ENCODE measurements at places on chromosomes 4 and X.

DNA sequence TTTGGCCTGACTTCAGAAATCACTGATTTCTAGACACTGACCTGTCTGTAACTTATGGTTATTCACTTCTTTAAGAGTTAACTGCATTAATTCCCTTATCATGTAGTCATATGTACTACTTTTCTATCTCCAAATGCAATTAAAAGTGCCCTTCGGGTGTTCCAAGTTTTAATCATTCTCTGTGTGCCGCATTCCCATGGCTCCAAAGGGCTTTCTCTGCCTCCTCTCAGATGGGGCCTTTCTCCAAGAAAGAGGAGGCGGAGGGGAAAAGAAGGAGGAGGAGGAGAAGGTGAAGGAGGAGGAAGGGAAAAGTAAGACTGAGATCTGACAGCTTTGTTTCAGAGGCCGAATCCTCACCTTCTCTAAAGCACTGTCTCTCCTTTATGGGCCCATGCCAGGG is 325.8 kb downstream of the LDB2 start:
- no peak for DNase-seq

GRCh38 chr4:24560868-24561368 is 23.4 kb downstream of the DHX15 start:
- DNase-seq, result peak; percentile 74

GRCh38 chr4:164482758-164483157 is 271.2 kb upstream of the SMIM31 start:
- DNase-seq, result no peak

- no peak for DNase-seq
These were observed 18.7 kb upstream of the ZNF630 start for GRCh38 chrX:48090123-48090522.

GRCh38 chrX:134324359-134324758 is 87.4 kb downstream of the CCDC160 start:
- DNase-seq, result no peak

DNA sequence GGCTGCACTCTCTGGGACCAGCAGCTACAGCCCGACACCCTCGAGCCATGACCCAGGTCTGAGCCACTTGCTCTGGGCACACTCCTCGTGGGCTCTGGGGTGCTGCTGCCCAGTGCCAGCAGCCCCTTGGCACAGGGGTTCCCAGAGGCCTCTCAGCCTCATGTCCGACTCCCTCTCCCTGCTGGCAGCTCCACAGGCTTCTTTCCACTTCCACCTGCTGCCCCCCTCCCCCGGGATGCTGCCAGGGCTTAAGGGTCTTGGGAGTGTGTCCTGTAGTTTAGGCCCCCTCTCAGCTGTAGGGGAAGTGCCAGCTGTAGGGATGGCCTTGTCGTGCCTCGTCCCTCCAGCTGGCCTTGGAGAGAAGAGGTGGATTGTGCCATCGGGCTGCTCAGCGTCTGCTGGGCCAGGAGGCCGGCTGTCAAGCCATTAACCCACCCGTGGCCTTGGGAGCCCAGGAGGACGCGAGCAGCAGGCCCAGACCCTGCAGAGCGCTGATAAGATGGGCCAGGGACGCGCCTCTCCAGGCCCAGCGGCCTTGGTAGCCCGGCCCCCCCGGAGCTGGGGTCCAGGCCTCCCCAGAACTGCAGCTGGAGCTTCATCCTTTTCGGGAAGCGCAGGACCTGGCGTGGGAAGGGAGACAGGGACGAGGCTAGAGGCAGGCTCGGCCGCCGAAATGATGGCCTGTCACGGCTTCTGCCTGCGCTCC is 1.0 kb upstream of the USP27X start:
- no peak for DNase-seq

DNA sequence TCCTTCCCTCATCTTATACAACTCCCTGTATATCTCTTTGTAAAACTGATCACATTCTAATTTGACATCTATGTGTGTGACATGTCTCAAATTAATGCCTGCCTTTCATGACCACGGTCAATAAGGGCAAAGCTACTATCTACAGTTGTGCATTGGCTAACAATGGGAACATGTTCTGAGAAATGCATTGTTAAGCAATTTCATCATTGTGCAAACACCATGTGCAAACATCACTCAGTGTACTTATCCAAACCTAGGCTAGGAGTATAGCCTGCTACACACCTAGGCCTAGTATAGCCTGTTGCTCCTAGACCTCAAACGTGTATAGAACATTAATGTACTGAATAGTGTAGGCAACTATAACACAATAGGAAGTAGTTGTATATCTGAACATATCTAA is 95.0 kb downstream of the BANK1 start:
- DNase-seq, result no peak

GRCh38 chr4:73212982-73213730 is 45.4 kb downstream of the ANKRD17 start:
- DNase-seq, result no peak

- no peak for DNase-seq
These were observed 104.1 kb downstream of the FSTL5 start for GRCh38 chr4:162059656-162060055.

GRCh38 chrX:123570011-123570590 is 162.8 kb downstream of the THOC2 start:
- no peak for DNase-seq

DNA sequence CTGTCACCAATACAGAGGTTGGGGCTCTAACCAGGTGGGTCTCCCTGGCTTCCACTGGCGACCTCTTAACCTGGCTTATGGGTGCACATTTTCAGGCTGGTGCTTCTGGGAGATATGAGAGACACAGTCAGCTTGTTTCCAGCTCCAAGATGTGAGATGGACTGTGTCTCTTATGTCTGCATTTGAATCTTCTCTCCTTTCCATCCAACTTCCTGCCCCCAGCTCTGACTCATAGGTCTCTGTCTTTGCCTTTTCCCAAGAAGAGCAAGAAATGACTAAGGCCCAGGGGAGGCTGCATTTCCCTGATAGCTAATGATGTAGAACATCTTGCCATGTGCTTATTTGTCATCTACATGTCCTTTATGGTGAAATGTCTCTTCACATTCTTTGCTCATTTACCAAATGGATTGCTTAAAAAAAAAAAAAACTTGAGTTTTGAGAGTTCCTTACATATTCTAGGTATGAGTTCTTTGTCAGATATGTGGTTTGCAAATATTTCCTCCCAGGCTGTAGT is 3.2 kb upstream of the UXT start:
- DNase-seq, result peak; percentile 91

DNA sequence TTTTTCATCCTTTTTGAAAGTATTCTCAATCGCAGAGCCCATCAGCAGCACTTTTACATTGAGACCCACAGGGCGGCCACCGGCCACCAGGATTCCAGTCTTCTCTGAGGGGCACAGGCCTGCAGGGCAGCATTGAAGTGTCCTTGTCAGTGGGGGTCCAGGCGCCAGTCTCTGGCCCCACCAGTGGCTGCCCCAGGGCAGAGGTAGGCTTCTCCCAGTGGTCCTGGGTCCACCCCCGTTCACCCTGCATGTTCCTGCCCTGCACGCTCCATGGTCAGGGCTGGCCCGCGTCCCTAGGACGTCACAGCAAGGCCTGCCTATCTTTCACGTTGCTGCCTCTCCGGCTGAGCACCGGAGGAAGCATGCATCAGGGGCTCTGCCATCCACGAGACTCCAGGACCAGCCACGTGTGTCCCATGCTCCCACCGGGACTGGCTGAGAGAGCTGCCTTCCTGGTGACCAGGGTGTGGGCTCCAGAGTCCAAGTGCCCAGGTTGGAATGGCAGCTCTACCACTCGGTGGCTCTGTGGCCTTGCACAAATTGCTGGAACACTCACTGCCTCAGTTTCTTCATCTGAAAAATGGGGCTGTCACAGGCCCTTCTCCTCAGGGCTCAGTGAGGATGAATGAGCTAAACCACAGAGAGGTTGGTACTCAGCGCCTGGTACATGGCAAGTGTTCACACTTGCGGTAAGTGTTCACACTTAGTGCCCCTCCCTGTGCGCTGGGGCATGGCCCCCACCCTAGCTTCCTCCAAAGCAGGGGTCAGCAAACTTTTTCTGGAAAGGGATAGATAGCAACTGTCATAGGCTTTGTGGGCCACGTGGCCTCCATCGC is 30.7 kb upstream of the JAKMIP1 start:
- no peak for DNase-seq

- no peak for DNase-seq
These were observed 18.0 kb downstream of the SHISA3 start for GRCh38 chr4:42415281-42415680.

GRCh38 chr4:86100539-86101215 is 259.2 kb downstream of the MAPK10 start:
- no peak for DNase-seq

DNA sequence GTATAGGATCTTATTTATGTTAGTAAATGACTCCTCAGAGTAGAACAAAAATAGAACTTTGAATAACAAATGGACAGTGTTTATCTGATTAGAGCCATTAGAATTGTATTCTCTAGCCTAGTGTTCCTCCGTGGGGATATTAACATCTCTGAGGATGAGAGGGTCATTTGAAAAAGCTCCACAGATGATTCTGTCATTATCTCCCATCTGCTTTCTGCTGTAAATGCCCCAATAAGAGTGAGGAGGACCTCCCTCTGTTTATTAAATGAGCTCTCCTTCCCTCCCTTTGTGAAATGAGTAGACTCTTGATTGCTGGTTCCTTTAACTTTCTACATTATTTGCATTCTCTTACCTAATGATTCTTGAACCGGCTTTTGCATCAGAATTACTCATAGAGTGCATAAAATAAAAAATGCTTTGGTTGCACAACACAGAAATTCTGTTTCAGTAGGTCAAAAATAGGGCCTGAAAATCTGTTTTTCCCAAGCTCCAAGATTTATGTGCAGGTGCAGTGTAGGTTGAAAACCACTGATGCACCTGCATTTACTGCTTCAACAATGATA is 18.0 kb downstream of the GC start:
- no peak for DNase-seq

DNA sequence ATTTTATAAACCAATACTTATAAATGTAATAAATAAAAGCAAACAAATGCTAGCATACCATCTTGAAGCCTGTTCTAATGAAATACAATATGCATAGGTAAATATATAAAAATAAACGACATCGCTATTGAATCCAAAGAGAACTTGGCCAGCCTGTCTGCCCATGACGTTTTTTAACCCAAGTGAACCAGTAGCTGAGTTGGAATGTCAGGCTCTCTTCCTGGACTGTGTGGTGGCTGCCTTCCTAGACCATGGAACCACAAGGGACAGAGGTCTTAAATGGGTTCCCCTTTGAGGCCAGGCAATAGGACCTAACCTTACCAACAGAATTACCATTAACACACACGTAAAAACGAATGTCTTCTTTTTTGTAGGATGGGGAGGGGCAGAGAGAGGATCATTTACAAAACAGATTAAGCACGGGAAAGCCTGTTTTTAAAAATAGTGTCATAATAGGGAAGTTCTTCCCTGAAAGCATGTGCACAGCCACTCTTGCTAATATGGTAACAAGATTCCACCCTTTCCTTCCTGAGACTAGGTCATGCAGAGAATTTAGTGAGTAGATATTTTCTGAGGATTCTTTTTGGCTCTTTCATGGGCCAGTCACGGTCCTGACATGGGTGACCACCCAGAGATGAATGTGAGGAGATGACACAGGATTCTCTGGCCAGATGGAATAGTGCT is 69.4 kb upstream of the ACSL1 start:
- no peak for DNase-seq

- peak; percentile 13 for DNase-seq
These were observed 67.3 kb upstream of the VBP1 start for GRCh38 chrX:155148724-155149537.

GRCh38 chrX:333611-334311 is 15.2 kb upstream of the GTPBP6 start:
- DNase-seq, result no peak

DNA sequence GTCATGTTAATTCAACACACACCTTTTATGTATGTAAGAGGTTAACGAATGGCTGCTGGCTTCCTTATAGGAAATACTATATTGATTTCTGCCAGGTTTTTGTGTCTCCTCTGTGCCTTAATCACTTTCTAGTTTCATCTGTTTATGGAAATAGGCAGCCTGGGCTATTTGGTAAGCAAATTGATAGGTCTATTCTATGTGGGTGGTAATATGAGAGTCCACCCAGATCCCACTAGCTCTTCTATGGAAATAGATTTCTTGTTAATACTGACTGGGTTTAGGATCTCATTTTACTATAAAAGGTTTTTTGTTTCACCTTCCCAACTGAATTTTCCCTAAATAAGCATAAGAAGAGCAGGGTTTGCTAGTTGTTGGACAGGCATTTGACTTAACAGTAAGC is 4.1 kb downstream of the BMX start:
- no peak for DNase-seq

DNA sequence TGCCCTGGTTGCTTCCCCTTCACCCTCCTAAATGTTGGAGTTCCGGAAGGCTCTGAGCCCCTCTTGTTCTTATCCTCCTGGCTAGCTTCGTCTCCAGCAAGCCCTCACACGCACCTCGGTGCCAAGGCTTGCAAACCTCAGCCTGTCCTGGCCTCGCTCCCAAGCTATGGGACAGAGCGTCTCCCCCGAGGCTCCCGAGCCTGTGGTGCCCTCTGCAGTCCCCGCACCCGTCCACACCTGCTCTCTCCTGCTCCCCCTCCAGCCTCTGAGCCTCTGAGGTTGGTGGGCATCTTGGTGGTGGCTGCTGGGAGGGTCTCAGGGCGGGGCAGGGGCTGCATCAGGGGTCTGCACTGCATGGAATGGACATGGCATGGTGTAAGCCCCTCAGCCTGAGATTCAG is 63.2 kb downstream of the TRMT44 start:
- DNase-seq, result no peak

DNA sequence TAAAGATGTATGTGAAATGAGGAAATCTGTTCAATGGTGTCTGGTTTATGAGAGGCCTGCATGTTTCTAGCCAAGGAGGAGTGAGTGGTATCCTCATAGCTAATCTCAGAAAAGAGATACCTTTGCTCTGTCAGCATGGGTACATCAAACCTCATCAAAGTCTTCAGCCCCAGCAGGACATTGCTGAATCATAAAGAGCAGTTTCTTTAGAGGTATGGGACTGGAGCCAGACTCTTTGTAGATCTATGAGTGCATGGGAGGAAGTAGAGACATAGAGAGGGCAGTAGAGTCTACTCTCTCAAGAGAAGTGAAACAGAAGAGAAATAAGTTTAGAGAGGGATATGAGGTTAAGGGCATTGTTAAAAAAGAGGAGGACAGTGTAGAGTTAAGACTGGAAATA is 1950.9 kb downstream of the ARAP2 start:
- DNase-seq, result peak; percentile 5

DNA sequence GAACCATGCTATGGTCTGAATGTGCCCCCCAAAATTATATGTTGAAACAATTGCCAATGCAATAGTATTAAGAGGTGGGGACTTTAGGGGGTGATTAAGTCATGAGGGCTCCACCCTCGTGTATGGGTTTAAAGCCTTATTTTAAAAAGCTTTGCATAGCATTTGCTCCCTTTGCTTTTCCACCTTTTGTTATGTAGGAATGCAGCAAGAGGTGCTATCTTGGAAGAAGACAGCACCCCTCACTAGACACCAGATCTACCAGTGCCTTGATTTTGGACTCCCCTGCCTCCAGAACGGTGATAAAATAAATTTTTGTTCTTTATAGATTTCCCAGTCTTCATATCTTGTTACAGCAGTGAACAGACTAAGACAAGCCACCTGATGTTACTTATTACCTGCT is 23.3 kb upstream of the NPNT start:
- no peak for DNase-seq

Data from EL (cell line).